Caki2 (cell line): ENCODE measurements at places on chromosomes 7 and 10.

GRCh38 chr10:130016993-130017630 lies 53.0 kb upstream of the EBF3 start:
- no peak for DNase-seq

- DNase-seq = no peak
Observed at GRCh38 chr7:7739204-7740036, 21.0 kb upstream of the RPA3 start.

DNA sequence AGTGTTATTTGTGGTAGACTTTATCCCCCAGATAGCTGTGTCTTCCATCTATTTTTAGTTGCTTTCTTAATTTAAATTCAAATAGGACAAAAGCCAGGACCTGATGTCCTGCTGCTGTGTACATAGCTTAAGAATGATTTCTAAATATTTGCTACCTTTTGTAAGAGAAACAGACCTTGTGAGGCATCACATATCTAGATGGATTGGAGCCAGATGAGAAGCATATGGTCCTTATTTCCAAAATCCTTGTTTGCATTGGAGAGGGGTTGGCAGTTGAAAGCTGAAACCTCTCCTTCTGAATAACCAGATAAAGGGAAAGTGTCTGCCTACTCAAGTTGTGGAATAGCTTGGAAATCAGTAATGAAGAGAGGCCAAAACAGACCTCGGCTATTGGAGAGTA lies 50.7 kb upstream of the AMPH start:
- DNase-seq = no peak

- no peak for DNase-seq
Observed at GRCh38 chr10:76582531-76582930, 1055.1 kb downstream of the KCNMA1 start.

DNA sequence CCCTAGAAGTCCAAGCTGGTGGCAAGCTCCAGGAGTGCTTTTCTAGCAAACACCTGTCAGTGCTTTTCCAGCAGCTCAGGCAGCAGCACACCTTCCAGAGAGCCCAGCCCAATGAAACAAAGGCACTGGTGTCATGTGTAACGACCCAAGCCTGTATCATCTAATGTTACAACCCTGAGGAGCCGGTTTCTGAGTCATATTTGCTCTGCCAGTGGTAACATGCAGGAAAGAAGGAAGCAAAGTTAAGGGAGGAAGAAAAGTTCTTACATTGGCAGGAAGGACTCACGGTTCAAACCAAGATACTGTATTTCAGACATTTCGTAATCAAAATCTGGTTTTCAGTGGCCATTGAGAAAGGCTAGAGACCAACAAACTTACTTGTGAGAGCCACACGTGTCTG lies at the start of gene ANKRD22:
TSS of gene ANKRD22 (minus strand) at position 139 of the 400 bp plus-strand sequence. CDS start 237 bp downstream, outside the sequence.
- peak; percentile 46 for DNase-seq

DNA sequence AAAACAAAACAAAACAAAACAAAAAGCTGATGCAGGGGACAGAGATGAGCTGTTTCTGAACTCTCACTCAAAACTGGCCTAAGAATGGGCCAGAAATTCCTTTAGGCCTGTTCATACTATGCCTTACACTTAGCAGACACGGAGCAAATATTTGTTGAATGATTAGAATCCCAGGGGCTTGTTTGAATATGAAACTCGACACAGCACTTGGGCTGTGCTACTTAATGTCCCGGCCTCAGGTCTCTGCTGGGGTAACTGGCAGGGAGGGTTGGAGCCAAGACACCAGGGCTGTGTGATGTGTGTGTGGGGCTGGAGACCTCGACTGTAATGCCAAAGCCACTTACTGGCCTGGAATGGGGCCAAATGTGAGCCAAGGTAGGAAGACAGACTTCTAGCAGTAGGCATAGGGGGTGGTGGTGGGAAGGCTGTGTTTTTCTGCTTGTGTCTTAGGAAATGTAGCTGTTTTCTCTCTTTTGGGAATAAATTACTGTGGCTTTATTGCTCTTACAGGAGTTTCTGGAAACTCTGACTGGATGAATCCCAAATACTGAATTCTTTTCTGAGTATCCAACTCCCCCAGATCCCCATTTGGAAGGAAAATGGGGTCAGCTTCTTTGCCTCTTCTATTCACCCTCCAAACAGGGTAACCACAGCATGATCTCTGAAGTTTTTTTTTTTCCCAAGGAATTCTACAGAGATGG lies 66.7 kb downstream of the EMX2 start:
- DNase-seq = no peak

GRCh38 chr7:95501261-95501832 lies 15.6 kb downstream of the ASB4 start:
- DNase-seq = peak; percentile 80

DNA sequence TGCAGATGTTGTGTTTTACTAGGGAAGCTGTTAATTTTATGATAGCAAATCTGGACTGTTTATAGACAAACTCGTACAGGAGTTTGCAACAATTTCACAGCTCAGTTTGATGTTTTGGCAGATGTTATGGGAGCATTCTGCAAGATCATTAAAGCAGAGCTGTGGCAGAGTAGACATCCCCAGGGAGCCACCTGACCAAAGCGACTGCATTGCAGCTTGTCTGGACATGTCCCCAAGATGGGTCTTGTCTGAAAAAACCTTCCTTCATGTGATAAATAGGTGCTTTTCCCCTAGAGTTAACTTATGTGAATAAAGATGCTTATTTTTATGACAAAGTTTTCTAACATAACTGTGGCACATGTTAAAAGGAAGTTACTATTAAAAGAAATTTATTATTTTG lies 91.2 kb upstream of the GPR141 start:
- DNase-seq = no peak

DNA sequence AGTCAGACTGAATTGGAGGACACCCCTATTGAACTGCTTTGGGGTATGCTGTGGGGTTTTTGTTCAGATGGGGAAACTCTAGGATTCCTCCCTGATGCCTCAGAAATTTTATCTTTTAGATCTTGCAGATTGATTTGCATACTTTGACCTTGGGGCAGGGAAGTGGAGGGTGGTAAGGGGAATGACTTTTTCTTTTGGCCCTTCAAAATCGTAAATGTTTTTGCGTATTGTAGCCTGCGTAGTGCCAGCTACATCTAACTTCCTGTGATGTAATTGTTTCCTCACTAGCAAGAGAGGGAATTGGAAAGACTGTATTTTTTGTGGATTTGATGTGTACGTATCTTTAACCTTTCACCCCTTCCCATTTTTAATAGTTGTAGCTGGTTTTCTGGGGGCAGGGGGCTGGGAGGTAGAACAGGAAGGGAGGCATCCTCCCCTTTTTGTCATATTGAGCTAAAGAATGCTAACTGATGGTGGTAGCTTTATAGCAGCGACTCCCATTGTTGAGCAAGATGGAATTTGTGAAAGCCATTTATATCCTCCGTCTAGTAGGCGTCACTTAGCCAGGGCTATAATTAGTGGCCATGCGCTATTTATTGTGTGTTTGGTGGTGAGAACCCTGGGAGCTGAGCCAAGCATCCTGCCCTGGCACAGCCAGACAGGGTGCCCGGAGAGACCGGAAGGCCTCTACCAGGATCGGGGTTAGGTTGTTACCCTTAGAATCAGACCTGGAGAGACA lies 11.3 kb downstream of the DUSP5 start:
- DNase-seq = no peak

- no peak for DNase-seq
Observed at GRCh38 chr7:27424749-27425148, 182.1 kb downstream of the EVX1 start.

- peak; percentile 99 for DNase-seq
Observed at GRCh38 chr7:55065511-55066229, 46.9 kb downstream of the EGFR start.

DNA sequence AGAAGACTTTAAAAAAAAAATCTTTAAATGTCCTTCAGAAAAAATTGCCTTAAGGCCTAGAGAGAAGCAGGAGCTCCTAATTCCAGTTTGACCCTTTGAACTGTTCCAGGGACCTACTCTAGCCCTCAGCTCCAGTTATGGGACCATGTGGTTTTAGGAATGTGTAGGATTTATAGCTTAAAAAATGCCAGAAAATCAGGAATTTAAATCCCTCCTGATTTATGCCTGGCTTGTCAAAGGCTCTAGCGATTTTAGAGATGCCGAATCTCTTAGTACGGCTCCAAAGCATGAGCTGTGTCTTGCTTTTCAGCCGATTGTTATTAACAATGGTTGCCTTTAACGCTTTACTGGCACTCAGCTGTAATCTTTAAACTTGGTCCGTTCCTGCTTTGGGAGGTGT lies 130.6 kb upstream of the NPVF start:
- DNase-seq = no peak

GRCh38 chr10:32256613-32257437 lies 90.1 kb downstream of the EPC1 start:
- peak; percentile 37 for DNase-seq

GRCh38 chr10:72186258-72186981 lies 29.4 kb upstream of the ANAPC16 start:
- DNase-seq = no peak

- DNase-seq = no peak
Observed at GRCh38 chr10:76310588-76311080, 879.2 kb downstream of the LRMDA start.

- no peak for DNase-seq
Observed at GRCh38 chr7:94049615-94050014, 45.5 kb upstream of the BET1 start.

GRCh38 chr7:107469929-107470328 lies at the start of gene GPR22:
Gene GPR22 (plus strand): TSS chr7:107470057. CDS start chr7:107474061, 4,004 bp downstream.
- DNase-seq = no peak

- no peak for DNase-seq
Observed at GRCh38 chr7:43952028-43952427, 25.8 kb downstream of the UBE2D4 start.
